ENCODE measurements at places on chromosomes 12 and 14.

DNA sequence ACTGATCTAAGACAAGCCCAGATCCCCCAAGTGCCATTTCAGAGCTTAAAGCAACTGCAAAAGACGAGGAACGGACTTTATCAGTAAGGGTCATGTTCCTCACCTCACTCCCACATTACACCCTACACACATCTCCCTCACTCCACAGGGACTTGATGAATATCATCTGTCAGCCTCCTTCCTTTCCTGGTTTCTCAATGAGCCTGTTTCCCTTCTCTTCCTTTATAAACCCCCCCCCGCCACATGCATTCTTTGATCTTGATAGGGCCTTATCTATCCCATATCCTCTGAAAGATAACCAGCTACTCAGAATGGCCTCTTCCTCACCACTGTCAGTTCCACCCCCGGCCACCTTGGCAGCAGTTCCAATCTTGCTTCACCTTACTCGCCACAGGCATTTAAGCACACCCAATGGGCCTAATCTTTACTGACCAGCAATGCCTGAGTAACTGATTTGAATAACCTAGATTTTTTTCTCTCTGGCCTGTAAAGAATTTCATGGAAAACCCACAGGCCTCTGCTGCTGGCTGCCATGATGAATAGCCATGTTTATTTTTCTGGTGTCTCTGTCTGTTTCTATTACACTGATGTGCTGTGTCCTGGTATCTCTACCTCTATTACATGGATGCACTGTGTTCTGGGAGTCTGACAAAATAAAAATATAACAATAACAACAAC lies 138.7 kb downstream of the PHLDA1 start:
- DNase-seq = no peak

- peak; percentile 18 for DNase-seq
These were observed 440.4 kb downstream of the ADAMTS20 start for GRCh38 chr12:43111608-43112007.

GRCh38 chr14:89697281-89698060 lies 257.1 kb downstream of the EFCAB11 start:
- DNase-seq = no peak

DNA sequence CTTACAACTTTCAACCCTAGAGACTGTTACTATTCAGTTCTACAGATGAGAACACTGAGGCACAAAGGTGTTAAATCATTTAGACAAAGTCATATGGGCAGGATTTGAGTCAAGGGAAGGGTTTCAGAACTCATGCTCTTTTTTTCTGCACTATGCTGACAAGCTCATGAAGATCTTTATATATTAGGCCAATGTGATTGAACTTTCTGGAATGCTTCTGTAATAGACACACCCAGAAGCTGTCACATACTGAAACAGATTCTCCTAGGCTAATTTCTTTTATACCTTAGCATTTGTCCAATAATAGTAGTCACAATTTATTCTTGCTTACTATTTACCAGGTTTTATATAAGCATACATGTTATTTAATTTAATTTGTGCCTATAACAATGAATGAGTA lies 164.0 kb downstream of the ALG10B start:
- DNase-seq = no peak

GRCh38 chr14:85732031-85732430 lies 202.1 kb downstream of the FLRT2 start:
- no peak for DNase-seq

DNA sequence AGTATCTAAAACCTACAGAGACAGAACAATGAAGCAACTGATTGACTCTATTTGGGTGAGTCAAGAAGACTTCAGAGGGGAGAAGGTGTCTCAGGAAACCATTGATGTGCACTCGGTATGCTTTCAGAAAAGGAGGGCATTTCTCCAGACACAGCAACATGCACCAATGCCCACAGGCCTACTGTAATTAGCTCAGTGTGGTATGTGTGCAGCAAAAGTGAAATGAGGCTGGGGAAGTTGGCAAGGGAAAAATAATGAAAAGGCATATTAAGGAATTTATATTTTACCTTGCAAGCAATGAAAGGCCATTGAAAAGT lies 158.4 kb upstream of the GRIP1 start:
- DNase-seq = no peak

DNA sequence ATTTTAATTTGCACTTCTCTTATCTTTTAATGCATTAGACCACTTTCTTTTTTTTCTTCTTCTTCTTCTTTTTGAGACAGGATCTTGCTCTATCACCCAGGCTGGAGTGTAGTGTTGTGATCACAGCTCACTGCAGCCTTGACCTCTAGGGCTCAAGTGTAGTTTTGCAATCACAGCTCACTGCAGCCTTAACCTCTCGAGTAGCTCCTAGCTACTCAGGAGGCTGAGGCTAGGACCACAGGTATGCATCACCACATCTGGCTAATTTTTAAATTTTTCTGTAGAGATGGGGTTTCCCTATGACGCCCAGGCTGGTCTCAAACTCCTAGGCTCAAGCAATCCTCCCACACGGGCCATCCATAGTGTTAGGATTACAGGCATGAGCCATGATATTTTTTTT lies 12.7 kb downstream of the TMED8 start:
- DNase-seq = no peak

GRCh38 chr12:47534695-47535094 lies 171.1 kb downstream of the RPAP3 start:
- no peak for DNase-seq

DNA sequence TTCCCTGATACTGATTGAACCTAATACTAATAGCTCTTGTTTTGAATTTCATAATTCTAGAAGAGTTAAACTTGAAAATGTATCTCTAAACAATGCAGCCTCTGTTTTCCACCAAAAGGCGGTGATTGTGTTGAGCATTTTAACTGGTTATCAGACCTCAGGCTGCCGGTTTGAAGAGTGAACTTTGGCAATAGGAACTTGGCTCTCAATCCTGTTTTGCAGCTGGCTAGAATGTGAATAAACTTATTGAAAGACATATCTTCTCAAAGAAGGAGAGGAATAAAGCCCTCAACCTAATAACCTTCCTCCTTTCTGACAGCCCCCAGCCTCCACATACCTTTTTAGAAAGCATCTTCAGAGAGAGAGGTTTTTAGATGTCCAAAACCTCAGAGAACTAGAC lies 105.4 kb downstream of the SRGAP1 start:
- DNase-seq = no peak

DNA sequence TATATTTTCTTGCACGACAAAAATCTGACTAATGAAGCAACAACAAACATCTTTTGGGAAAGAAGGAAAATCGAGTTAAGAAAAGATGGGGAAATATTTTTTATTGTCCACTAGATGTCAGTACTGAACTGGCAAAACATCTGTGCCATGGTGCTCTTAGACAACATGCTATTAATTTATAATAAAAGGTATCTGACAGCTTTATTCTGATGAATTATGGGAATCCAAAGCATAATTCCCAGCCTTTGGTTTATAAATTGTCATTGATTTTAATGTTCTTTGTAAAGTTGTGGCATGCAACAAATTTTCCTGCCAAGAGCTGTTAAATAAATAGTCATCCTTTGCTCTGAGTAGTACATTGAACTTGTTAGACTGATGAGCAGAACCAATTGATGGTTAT lies 231.2 kb downstream of the ETNK1 start:
- peak; percentile 62 for DNase-seq

DNA sequence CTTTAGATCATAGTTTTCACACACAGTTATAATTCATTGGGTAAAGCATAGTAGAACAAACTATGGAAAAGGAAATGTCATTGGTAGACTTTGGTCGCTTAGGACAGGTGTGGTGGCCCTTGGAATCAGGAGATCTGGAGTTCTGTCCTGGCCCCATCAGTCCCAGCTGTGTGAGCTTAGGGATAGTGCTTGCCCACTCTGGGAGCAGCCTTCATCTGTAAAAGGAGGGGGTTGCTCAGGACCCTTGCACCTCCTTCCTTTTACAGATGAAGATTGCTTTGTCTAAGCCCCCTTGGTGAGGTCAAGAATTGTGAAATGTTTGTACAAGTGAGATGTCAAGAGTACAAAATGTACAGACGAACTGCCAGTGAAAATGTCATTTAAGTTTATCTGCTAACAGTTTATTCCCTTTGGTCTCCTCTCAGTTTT lies 93.2 kb downstream of the BORCS5 start:
- DNase-seq = no peak

- DNase-seq = peak; percentile 16
These were observed 89.8 kb downstream of the CRADD start for GRCh38 chr12:93766796-93767523.

- DNase-seq = no peak
These were observed 32.2 kb upstream of the BCL7A start for GRCh38 chr12:121989276-121990113.

DNA sequence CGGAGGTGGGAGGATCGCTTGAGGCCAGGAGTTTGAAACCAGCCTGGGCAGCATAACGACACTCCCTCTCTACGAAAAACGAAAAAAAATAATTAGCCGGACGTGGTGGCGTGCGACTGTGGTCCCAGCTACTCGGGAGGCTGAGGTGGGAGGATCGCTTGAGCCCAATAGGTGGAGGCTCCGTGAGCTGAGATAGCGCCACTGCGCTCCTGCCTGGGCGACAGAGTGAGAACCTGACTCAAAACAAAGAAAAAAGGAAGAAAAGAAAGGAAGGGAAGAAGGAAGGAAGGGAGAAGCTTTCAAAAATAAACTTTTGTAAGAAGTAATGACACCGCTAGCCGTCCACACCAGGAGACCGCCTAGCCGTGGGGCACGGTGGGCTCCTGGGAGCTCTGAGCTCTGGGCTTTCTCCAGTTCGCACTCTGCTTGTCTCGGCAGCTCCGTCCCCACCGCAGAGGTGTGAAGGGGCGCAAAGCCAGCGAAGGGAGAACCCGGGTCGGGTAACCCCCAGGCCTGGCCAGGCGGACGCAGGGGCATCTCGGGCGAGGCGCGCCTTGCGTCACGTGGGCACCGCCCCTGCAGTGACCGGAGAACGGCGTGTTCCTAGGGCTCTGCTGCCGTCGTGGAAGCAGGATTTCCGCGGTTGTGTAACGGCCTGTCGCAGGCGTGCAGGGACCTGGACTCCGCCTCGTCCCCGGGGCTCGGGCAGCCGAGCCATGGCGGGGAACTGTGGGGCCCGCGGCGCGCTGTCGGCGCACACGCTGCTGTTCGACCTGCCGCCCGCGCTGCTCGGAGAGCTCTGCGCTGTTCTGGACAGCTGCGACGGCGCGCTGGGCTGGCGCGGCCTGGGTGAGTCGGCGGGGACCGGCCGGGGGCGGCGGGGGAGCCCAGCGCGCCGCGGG lies at the start of gene IRAK3:
Gene IRAK3 (plus strand): TSS at position 631 of the 902 bp plus-strand sequence. CDS start 86 bp downstream, at position 717.
- peak; percentile 34 for DNase-seq

DNA sequence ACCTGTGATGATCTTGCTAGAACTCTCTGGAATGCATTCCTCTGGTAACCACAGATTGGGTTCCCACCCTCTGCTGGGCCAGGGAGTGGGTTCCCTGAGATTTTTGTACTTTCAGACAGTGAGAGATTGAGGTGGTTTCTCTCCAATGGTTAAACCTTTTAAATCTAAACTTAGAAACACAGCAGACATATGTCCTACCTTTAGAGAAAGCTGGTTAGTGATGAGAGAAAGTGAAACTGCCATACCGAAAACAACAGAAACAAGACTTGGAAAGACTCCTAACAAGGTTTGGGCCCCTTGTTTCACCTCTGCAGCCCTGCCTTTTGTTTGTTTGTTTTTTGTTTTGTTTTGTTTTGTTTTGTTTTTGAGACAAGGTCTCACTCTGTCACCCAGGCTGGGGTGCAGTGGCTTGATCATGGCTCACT lies 9.7 kb upstream of the SGPP1 start:
- no peak for DNase-seq

DNA sequence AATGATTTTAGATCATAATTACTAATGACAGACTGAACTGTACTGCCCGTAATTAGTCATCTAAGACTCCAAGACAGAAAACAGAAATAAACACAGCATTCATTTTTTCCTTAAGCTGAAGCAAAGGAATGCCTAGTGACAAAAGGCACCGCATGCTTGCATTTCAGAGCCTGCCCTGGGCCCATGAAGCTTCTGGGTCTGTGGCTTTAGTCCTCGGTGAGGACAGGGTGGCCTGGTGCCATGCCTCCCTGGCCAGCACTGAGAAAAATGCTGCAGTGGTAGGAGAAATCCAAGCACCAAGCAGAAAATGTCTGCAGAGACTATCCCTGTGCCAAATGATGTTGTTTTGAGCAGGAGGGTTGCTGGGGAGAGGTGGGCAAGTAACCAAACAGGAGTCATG lies 171.6 kb downstream of the CALM1 start:
- no peak for DNase-seq
